CMK (cell line): ENCODE measurements at places on chromosomes 5 and 9.
A peak's percentile ranks its signal among the peaks of the same experiment; 100 is the strongest.

- no peak for DNase-seq
These were observed 156.6 kb upstream of the PHYKPL start for GRCh38 chr5:178389026-178389729.

DNA sequence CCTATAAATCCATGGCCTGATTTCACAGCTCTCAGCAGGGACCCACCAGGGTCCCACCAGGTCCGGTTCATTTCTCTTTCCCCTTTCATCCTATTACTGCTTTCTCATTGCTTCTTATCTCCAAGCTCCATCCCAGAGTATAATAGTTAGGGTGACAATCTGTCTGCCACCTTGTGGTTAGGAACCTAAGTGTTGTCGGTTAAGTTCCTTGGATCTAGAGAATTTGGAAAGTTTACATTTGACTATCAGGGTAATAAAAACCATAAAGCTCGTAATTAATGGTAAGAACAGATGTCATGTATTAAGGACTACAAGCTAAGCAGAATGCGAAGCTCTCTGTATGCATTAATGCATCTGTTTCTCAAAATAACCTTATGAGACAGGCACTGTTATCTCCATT lies 259.1 kb downstream of the SH3GL2 start:
- no peak for DNase-seq

DNA sequence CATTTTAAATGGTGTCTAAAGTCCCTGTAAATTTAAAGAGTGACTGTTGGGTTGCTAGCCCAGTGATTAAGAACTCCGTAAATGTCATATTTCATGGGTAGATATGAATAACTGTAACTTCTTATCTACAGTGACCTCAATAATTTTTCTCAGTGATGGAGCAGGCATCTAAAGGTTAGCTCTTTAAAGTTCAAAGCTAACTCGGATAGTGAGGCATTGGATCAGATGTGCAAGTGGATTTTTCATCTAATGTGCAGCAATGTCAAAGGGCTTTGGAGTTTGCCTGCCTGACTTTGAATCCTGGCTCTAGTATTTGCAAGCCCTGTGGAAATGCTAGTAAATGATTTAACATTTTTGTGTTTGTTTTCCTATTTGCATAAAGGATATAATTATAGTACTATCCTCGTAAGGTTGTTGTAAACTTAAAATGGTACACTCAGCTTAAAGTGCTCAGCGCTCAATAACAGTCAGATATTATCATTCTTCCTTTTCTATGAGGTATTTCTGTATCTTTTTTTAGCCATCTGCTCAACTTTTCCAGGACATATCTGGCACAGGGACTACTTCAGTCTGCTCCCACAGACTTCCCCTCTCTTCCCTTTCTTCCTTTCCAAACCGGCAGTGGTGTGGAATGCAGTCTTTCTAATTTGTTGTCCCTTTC lies 163.7 kb upstream of the ELL2 start:
- DNase-seq, result no peak

DNA sequence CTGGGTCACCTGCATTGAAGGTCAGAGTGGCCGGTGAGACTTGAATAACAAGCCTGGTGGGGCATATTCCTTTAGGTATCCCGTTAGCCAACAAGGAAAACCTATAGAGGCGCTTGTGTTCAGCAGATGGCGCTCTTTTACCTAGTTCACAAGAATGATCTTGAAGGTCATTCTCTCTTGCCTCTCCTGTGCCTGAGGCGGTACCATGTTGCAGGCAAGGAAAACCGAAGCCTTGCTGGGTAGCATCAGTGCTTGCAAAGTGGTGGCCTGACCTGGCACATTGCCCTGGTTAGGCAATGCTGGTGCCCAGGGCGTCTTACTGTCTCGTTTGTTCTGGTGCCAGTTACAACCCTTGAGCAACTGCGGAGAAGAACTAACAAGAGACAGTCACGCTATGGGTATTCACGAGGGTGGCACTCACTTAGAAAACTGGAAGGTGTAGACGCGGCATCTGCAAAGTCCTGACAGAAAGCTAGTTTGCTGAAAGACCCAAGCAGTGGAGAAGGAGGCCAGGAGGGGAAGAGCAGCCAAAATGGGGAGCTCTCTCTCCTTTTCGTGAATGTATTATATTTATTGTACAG lies 56.7 kb downstream of the AOPEP start:
- peak; percentile 5 for DNase-seq

DNA sequence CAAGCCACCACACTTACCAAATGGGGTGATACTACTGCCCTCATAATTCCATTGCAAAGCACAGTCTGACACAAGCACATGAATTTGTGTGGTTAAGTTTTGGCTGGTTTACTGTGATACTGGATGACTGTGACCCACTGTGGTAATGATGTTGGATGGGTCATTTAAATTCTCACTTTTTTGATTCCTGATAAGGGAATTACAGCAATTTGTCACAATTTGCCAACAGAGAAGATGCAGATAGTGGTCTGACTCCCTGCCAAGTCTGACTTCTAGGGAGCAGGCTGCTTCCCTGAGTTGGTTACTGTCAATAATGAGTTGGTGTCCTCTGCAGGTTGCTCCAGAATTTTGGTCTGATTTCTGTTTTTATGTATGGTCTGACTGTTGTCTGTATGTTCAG lies 731.9 kb downstream of the MTRR start:
- no peak for DNase-seq

DNA sequence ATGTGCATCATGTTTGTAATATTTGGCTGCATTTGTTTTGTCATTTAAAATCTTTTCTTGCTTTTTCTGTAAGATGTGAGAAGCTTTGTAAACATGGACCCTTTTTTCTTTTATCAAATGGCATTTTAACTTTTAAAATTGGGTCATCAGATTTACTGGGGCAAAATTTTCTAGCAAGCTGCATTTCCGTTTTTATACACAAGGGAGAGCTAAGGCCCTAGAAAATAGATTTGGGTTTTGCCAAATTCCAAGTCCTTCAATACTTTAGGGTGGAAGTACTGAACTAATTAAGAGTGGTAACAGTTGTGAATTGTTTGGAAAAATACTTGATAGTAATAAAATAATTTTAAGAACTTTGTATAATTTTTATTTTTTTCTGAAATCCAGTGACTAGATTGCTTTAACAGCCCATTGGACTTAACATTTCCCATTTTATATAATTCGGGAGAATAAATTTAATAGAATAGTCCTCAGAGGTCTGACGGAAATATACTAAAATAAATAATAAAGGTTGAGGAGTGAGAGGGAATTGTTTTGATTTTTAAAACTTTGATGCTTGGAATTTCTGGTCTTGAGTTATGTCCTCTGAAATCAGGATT lies 117.4 kb downstream of the SMARCA2 start:
- peak; percentile 11 for DNase-seq

GRCh38 chr5:39755986-39756385 lies 331.2 kb upstream of the DAB2 start:
- DNase-seq, result peak; percentile 2

GRCh38 chr9:87427851-87428506 lies 69.7 kb upstream of the DAPK1 start:
- DNase-seq, result no peak

DNA sequence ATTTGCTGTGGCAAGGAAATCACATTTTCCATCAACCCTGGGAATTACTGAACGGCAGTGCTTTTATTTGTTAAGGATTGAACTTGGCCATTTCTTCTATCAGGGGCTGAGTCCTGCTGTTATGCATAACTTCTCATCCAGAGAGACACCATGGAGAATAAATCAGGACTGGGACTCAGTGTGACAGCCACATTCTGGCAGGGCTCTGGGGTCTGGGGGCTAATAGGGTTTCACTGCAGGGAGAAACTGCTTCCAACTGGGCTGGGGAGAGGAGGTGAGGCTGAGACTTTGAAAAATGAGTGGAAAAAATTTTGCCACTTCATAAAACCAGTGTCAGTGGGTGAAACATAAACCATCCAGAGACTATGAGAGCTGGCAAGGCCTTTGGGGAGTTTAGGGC lies 95.7 kb upstream of the ALDH1B1 start:
- no peak for DNase-seq

DNA sequence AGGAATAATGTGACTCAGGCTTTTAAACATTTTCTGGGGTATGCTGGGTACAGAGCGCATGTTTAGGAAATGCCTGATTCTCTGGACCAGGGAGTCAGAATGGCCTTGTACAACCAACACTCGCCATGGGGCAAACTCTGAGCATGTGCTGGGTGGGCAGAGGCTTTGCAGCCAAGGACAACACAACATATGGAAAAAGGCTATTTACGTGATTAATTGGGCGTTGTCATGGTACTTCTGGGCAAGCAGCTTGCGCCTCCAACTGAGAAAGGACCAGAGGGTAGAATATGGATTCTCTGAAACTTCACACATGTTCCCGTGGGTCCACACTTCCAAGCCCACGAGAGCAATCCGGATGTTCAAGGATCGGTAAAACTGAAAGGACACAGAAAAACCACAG lies 49.1 kb downstream of the NIPAL4 start:
- DNase-seq, result no peak

- no peak for DNase-seq
These were observed 20.0 kb upstream of the RUFY1 start for GRCh38 chr5:179530069-179530998.

- peak; percentile 68 for DNase-seq
These were observed 84.7 kb downstream of the CSNK1A1 start for GRCh38 chr5:149466457-149466972.

- DNase-seq, result no peak
These were observed 273.7 kb downstream of the SYK start for GRCh38 chr9:91075279-91075678.

GRCh38 chr5:1943481-1943880 lies 60.8 kb upstream of the IRX4 start:
- no peak for DNase-seq
